ENCODE measurements at places on chromosomes 16 and 17.

DNA sequence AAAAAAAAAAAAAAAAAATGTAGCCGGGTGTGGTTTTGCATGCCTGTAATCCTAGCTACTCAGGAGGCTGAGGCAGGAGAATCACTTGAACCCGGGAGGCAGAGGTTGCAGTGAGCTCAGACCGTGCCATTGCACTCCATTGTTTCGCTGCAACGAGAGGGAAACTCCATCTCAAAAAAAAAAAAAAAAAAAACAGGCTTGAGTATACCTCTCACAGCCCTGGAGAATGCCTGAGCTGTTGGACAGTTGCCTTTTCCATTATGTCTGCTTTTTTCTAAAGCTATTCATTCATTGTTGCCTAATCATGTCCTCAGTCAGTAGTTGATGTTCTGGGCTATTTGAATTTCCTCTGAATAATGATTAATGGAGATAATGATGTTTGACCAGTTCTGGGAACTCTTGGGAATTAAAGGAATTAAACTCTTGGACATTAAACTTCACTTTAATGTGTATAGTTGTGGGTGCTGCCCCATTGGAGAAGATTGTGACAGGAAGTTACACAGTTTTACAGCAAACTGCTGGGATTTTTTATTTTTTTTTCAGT is 11.8 kb downstream of the HMOX2 start:
- DNase-seq = peak; percentile 21

DNA sequence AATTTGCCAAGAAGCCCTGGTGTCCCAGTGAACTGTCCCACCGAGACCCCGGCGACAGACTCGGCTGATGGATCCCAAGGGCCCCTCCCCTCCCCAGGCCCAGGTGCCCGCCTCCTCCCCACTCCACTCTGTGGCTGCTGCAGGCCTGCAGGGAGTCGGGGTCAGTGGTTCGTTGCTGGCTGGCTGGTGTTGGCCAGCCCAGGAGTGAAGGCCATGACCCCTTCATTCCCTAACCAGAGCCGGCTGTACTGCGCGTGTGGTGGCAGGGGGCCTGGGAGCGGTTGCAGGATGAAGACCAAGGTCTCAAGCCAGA is 9.2 kb upstream of the TBX2 start:
- DNase-seq = no peak

DNA sequence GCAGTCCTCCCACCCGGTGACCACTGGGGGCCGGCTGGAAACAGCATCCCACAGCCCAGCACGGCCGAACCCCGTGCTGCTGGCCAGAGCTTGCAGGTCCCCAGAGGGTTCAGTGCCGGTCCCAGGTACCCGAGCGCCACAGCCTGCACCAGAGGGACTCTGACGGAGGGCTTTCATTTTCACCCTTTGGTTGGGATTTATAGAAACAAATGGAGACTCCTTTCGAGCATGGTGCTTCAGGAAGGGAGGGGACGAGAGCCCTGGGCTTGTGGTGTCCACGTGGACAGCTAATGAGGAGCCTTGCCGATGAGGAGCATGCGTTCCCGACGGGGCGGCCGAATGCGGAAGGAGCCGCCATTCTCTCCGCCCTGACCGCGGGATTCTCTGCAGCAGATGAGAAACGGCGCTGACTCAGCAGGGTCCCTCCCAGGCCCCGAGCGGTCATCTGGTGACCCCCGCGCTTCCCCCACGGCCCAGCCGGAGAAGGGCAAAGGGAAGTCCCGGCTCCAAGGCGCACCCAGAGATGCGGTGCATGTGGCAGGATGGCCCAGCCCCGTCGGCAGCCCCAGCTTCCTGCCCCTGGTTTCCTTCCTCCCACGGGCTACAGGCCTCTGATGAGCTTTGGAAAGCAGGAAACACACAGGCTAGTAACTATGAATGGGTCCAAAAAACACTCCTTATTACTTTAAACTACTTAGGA is 9.8 kb downstream of the SLC38A10 start:
- DNase-seq = peak; percentile 60

DNA sequence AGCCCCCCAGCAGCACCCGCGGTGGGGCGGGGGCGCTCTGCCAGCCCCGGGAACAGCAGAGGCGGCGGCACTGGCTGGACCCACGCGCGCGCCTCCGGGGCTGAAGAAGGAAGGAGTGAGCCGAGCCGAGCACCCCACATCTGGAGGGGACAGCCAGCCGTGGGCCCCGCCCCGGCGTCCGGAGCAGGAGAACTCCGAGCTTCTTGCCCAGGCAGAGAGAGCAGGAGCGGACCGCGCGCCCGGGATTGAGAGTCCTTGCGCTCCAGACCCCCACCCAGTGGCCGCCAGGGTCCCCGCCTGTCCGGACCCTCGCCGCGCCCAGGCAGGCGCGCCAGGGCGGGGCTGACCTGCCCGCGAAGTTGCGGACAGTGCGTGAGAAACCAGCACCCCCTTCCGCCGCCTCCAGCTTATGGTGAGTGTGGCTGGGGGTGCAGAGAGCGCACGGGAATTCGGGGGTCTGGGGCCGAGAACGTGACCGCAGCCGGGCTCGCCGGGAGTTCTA is 921.9 kb upstream of the EEF2KMT start:
- no peak for DNase-seq

DNA sequence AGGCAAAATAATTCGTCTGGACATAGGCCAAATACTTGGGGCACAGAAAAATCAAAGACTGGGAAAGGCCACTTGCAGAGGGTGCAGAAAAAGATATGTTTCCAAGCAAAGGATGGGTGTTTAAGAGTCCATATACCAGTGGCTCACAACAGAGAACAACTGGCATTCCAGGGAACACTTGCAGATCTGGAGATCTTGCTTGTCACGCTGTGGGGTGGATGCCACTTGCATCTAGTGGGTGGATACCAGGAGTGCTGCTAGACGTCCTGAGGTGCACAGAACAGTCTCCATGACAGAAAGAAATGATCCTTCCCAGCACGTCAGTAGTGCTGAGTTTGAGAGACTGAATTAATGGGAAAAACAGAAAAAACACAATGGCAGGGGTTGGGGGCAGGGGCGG is 8.4 kb downstream of the CBX8 start:
- DNase-seq = no peak

DNA sequence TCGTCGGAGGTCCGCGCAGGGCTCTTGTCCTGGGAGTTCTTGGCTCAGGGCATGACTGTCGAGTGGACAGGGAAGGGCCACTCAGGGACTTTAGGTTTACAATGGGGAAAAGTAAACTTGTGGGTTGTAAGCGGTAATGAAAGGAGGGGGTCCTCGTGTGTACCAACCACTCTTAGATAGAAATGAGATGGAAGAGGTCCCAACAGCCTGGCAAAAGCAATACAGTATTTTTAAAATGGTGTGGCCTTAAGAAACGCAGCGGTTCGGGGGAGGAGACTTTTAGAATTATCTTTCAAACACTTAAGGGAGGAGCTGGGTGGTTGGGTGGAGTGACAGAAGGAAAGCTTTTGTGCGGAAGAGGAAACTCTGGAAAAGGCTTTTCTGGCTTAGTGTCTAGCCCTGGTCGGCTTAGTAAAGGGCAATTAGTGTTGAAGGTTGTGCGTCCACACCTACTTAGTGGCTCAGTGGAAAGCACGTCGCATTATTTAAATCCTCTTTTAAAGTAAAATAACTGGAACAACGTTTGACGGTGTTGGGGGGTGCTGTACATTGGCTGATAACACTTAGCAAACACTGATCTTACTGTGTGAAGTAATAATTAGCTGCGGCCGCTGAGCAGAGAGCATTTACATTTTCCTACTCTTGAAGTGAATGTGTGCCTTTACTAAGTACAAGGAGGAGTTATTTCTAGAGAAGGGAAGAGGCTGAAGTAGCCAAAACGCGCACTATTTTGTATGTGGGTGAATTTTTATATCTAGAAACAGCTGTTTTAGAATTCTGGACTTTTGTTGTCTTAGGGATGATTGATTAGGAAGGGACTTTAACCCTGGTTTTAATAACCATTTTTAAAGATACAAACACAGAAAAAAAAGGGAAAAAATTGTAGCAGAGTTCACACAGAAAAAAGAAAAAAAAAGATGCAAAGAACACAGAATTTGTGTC is 1.0 kb downstream of the WSB1 start:
- DNase-seq = peak; percentile 67

GRCh38 chr17:21245639-21246084 is 7.5 kb downstream of the NATD1 start:
- no peak for DNase-seq

DNA sequence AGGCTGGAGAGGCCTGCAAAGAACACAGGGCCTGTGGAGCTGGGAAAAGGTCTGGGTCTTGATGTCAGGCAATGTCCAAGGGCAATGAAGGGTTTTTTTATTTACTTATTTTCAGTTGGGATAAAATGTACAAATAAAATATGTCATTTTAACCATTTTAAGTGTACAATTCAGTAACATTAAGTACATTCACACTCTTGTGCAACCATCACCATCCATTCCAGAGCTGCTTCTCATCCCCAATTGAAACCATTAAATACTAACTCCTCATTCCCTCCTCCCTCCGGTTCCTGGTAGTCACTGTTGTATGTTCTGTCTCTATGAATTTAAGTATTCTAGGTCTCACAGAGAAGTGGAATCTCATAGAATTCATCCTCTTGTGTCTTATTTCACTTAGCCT is 444.7 kb downstream of the HS3ST3B1 start:
- no peak for DNase-seq
